D341Med (cell line): ENCODE measurements at places on chromosomes 11 and 22.

DNA sequence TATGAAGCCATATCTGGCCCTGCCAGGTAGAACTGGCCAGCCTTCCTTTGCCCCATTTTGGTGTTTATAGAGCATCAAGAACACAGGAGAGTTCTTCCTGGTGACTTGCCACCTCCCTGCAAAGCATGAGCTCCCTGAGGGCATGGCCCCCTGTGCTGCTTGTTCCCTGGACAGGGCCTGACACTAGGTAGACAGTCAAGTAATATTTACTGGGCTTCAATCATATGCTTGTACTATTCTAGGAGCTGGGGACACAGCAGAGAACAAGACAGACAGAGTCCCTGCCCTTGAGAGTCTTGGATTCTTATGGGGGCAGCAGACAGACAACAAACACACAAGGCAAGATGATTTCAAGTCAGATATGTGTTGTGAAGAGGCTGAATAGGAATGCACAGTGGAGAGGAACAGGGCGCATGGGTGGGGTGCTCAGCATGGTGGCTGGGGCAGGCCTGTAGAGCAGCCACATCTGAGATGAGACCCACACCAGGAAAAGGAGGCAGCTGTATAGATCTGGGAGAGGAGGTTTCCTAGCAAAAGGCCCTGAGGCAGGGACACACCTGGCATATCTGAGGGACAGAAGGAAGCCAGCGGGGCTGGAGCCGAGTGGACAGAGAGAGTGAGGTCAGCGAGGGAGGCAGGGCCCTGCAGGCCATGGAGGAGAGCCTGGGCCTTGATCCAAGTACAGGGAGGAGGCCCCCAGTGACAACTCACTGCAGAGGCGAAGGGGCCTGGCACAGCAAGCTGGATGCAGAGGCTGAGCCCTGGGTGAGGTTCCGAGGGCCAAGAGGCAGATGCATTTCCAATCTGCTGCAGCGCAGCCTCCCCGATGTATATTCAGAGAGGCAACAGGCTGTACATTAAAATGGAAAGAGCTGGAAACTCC, 10.2 kb upstream of the CBX6 start:
- no peak for DNase-seq

DNA sequence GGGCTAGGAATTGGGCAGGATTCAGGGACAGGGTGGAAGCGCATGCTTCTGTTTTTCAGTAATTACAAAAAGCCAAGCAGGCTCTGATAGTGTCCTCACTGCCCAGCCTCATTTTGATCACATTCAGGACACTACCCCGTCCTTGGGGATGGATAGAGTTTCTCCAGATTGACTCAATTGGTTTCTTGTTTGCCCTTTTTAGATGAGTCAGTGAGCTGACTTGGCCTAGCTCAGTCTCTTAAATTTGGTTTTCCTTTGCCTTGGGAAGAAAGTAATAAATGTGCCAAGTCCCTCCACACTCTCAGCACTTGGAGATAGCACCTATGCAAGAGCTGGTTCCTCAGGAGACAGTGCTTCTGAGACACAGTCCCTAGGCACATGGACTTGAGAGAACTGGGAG, 25.5 kb downstream of the DKK3 start:
- no peak for DNase-seq

GRCh38 chr11:129440028-129440713, 64.5 kb downstream of the BARX2 start:
- DNase-seq, result no peak

GRCh38 chr11:88405853-88406252, 68.3 kb upstream of the CTSC start:
- no peak for DNase-seq

- DNase-seq, result peak; percentile 20
Observed at GRCh38 chr22:17303840-17304779, 65.2 kb upstream of the CECR2 start.

- peak; percentile 72 for DNase-seq
Observed at GRCh38 chr11:76380159-76380976, 564 bp downstream of the THAP12 start.

DNA sequence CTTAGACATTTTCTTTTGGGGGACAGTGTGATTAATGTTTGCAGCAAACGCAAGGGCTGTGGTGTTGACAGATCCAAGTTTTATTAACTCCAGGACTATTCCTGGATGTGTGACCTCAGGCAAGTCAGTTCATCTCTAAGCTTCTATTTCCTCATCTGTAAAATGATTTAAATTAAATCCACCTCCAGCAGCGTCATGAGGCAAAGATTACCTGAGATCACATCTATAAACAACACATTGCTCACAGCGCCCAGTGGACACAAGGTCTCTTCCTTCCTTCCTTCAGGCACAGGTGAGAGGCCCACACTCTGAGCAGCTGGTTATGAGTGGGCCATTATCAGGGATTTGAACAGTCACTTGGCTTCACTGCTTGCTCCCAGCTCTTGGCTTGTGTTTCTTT, 111.2 kb upstream of the RASSF10 start:
- DNase-seq, result no peak

GRCh38 chr11:67284811-67285540, 4.1 kb upstream of the ANKRD13D start:
- DNase-seq, result no peak

DNA sequence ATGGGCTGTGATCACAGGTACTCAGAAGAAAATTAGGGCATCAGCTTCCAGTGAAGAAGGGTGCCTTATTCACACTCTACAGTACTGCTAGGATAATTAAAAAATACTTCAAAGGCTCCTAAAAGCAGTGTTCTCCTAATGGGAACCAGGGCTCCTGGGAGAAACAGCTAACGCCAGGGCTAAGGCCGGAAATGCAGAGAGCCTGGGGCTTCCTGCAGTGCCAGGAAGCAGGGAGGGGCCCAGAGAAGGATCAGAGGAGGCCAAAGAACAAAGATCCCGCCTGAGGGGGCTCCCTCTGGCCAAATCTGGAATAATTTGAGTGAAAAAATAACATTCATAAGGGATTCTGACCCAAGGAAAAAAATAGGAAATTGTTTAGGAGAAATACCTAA, 27.5 kb downstream of the TOLLIP start:
- no peak for DNase-seq

- DNase-seq, result no peak
Observed at GRCh38 chr11:12123273-12123672, 12.9 kb downstream of the MICAL2 start.

GRCh38 chr11:70455354-70455753, 57.0 kb downstream of the CTTN start:
- no peak for DNase-seq
